ENCODE measurements at places on chromosomes 2 and 18.

DNA sequence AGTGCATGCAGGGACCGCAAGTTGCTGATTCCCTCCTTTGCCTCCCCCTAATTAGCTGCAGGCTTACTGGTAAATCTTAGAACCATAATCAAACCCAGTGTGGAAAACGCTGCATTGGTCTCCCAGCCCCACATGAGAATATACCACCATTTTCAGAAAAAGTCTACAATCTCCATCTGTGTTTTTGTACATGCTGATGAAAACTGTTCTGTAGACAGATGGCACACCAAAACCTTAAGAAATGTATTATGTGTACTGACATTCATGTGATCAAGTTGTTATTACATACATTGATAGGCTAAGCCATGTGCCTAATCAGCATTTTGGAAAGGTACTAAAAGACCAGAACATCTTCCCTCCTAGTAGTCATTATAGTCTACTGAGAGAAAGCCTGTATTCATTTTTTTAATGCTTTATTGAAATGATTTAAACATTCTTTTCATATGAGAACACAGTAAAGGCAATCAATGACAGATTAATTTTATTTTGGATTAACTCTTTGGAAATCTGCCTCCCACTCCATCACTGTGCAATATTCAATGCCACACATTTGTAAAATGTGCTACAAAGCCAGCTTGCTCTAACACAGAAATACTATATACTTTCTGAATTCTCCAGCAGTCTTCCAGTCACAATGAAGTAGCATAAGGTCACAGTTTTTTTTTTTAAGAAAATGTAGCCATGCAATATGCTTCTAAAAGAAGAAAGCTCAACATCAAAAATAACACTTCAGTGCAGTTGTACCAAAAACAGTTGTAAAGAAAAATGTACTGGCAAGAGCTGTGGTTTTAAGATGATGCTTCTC lies 1.8 kb upstream of the CRYGA start:
- no peak for DNase-seq

GRCh38 chr2:113155331-113155730 lies 18.4 kb upstream of the PSD4 start:
- DNase-seq: no peak

DNA sequence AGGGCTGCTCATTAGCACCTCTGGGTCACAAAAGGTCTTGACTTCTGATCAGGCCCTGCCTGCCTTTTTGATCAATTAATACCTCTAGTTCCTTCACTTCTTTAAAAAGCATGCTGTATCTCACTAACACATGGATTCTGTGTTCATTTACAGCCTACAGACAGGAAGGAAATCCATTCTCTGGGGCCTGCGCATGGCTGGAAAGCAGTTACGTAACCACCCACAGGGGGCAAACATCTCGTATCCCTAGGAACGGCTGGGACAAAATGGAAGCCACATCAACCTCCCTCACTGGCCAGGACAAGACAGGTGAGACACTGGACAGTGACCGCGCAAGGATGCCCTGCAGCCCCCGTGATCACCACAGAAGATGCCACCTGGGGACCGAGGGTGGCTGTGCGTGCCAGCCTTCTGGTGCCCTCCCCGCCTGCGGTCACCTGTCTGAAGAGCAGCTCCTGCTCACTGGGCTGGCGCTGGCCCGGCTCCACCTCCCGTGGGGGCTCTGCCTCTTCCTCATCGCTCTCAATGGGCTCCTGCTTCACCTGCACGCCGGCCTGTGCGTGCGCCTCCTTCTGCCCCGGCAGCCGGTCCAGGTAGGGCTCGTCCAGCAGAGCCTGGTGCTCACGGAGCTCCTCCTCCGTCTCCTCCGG lies 266.9 kb downstream of the TWIST2 start:
- no peak for DNase-seq

DNA sequence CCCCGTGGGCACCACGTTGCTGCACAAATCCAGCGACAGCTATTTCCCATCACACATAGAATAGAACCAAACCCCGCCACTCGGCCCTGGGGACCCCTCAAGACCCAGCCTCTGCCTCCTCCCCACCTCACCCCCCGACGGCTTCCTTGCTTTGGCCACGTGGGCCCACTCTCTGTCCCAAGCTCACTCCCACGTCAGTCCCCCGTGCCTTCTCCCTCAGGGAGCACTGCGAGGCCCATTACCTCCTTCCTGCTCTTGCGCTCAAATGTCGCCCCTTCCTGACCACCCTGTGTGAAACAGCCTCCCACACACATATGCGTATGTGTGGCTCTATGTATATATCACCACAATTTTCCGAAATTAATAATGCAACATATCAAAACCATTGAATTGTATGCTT lies 239.7 kb downstream of the SH3BP4 start:
- DNase-seq: no peak

- DNase-seq: no peak
Observed at GRCh38 chr18:68733707-68734106, 18.8 kb upstream of the TMX3 start.

GRCh38 chr2:141499123-141499522 lies 631.7 kb downstream of the LRP1B start:
- no peak for DNase-seq

- no peak for DNase-seq
Observed at GRCh38 chr2:9897331-9897737, 54.1 kb downstream of the TAF1B start.

GRCh38 chr18:2002151-2002550 lies 569.2 kb downstream of the METTL4 start:
- no peak for DNase-seq

- no peak for DNase-seq
Observed at GRCh38 chr18:4823091-4823490, 368.0 kb upstream of the DLGAP1 start.

DNA sequence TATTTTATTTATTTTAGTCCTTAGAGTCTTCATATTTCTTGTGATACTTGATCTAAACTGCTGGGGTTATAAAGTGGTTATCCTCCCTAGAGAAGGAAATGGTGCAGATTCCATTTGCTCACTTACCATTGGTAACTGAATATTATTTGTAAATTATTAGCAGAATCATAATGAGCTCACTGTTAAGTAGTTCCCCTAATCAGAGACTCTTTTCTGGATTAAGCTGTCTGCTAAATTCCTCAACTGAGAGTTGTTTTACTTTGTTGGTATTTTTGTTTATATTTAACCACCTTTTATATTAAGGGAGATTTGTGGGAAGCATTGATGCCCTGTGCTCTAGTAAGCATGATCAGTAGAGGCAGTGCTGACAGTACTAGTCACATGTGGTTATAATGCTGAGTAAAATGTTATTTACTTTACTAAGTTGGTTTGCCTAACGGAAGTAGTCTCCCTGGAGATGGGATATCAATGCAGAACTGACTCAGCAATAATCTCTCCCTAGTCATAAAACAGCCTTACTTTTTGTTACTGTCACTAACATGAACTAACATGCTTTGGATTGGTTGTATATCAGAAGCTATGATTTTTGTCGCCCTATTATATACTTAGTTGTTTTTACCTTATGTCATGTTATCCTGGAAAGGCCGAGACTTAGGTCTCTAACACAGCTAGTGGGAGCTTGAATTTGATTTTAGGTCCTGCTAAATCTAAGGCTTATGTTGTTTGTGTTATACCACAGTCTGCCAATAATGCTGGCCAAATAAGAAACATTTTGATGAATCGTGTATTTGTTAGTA lies 166.7 kb downstream of the MCFD2 start:
- DNase-seq: no peak

- no peak for DNase-seq
Observed at GRCh38 chr18:49725809-49726674, 87.3 kb downstream of the ACAA2 start.

DNA sequence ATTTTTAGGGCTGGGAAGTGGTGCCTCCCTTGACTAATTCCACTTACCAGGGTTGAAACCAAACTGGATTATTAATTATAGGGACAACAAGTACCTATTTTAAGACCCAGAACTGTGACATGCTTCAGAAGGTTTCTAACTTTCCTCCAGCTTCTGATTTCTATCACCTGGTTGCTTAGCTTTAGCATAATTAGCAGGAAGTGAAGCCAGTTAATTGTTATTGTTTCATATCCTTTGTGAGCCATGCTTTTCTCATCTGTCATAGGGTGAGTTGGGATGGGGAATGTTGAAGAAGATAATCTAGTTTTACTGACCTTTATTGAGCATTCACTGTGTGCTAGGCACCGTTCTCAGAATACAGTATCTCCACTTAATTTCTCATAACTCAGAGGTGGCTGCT lies 3.2 kb downstream of the YPEL5 start:
- DNase-seq: no peak

DNA sequence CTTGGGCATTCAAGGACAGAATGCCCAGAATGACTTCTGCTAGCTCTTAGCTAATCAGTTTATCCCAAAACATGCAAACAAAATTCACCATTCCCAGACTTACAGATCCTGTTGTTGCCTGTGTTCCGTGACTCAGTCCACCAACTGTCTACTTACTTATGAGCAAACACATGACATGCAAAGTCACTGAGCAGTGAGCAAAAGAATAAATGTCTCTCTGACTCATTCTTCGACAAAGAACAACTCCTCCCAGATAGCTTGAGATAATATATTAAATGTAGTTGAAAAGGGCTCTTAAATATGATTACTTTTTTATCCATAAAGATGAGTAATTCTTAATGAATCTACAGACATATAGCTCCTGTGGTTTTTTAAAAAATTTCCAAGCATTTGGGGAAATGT lies 9.0 kb upstream of the CREG2 start:
- DNase-seq: no peak

GRCh38 chr2:212908682-212909435 lies 242.6 kb downstream of the IKZF2 start:
- no peak for DNase-seq

GRCh38 chr18:43563780-43564179 lies 286.5 kb upstream of the SYT4 start:
- DNase-seq: no peak

GRCh38 chr2:3433776-3434400 lies 54.4 kb downstream of the TRAPPC12 start:
- no peak for DNase-seq

DNA sequence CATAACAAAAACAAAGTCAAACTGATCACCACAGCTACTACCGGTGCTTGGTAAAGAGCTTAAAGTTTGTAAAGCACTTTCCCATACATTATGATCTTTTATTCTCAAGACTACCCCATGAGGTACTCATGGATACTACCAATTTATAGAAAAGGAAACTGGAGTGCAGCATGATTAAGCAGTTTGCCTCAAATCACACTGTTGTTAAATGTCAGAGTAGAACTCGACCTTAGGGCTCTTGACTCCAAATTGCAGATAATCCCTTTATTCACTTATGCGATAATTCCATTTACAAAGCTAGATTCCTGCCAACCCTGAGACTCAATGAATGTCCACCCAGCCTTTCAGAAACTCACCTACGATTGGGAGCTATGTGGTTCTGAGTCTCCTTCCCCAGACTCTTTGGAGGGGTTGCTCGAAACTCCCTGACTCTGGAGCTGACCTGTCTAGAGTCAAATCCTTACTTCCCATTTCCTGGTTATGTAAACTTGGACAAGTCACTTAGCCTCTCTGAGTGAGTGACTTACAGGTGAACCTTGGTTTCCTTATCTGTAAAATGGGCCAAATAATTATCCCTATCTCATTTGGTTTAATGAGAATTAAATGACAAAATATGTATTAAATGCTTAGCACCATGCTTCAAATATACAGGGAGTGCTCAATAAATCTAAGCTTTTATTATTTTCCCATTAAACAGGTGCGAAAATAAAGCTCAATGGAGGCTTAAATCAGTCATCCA lies 47.4 kb downstream of the PSD4 start:
- no peak for DNase-seq

DNA sequence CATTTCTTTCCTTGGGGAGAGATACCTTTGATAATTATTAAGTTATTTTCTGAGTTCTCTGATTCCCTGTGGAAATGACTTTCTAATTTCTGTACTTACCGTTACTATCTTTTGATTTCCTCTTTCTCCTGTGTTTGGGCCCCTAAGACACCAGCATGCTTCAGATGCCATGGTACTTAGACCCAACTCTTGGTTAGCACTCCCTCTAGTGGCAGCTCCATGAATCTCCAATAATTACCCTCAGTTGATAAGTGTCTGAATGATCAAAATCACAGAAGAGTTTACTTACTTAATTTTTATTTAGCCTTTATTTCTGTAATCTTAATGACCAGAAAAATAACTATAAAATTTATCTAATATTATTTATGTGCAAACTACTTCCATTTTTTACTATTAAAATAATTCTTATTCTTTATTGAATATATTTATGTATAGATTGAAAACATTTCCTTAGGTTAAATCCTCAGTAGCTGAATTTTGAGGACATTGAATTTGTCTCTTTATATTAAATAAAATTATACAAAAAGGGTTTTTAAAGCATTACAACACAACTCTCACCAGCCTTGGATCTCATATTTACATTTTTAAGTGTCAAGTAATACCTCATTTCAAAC lies 300.4 kb downstream of the KCNS3 start:
- DNase-seq: no peak

GRCh38 chr2:159882130-159882745 lies 84.2 kb upstream of the CD302 start:
- no peak for DNase-seq

GRCh38 chr2:226767056-226767813 lies 32.4 kb downstream of the IRS1 start:
- no peak for DNase-seq

- no peak for DNase-seq
Observed at GRCh38 chr2:10160203-10160955, 37.8 kb downstream of the RRM2 start.

- no peak for DNase-seq
Observed at GRCh38 chr2:61995065-61995464, 89.6 kb downstream of the COMMD1 start.

DNA sequence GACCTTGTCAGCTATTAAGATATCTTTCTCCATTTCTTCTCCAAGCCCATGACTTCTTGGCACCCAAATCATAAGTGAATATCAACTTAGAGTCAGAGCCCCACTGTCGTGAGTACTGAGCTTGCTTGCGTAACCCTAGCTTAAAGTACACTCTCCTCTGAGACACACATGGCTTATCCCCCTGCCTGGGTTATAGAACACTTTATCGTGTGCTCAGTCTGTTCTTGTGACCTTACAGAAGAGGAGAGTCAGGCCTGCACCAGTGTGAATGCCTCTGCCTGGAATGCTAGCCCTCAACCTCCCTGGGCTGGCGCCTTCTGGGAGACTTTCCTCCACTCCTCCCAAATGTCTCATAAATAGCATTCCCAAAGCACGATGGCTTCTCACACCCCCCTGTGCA lies 79.3 kb downstream of the CEP192 start:
- no peak for DNase-seq

GRCh38 chr2:161955211-161955610 lies 118.8 kb downstream of the DPP4 start:
- no peak for DNase-seq

Measured in T-helper 17 cell (primary cell).